Fibroblast of the conjunctiva (primary cell): ENCODE measurements at places on chromosomes 13 and 19.

DNA sequence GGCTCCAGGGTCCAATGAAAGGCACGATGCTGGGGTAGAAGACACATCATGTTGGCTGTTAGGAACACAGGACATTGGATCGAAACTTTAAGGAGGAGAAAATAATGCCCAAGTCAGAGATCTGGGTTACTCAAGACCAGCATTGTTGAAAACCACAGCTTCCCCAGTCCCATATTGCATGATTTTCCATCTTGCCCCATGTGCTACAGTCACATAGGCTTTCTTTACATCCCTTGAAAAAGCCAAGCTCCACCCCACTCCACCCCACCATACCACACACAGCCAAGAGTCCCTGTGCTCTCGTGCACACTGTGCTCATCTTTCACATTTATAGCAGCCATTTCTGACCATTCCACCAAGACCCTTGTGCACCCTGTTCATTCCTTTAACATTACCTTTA, 636.2 kb downstream of the DIAPH3 start:
- DNase-seq, result no peak

- DNase-seq, result no peak
These were observed 209.6 kb upstream of the SOX1 start for GRCh38 chr13:111857336-111857735.

DNA sequence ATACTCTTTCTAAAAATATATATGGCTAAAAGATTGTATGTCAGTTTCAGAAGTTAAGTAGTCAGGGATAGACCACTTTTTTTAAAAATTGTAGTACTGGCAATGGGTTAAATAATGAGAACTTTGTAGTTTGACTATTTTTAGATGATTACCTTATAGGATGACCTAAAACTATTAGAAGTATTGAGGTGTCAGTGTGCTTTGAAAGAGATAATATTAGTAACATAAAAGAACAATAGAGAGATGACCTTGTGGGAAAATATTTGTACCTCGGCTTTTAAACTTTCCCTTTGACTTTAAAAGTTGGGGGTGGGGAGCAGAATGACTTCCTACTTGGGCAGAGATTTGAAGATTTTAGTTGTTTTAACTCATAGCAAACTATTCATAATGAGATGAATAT, 48.3 kb downstream of the SLAIN1 start:
- no peak for DNase-seq

GRCh38 chr13:41654796-41655195, 197.4 kb downstream of the RGCC start:
- no peak for DNase-seq
